Activated T-cell treated with anti-CD3 and anti-CD28 coated beads, Interleukin-2, amount 50 U/mL, for 72 hours (primary cell): ENCODE measurements at places on chromosomes 1 and 21. TPM values are rescaled to one million over a fixed set of nuclear protein-coding genes. Genes with fewer than 3 reads are reported as not detected.
A peak's percentile ranks its signal among the peaks of the same experiment; 100 is the strongest.

The TMEM125 gene
- total RNA-seq = not detected

GRCh38 chr1:147851149-147851548, 51.4 kb upstream of the GJA8 start:
- DNase-seq = no peak

- no peak for DNase-seq
Observed at GRCh38 chr1:194870860-194871259, 1684.4 kb upstream of the B3GALT2 start.

- DNase-seq = no peak
Observed at GRCh38 chr1:215044151-215044550, 38.4 kb upstream of the KCNK2 start.

The ETNK2 gene
- total RNA-seq = 1.7 TPM

DNA sequence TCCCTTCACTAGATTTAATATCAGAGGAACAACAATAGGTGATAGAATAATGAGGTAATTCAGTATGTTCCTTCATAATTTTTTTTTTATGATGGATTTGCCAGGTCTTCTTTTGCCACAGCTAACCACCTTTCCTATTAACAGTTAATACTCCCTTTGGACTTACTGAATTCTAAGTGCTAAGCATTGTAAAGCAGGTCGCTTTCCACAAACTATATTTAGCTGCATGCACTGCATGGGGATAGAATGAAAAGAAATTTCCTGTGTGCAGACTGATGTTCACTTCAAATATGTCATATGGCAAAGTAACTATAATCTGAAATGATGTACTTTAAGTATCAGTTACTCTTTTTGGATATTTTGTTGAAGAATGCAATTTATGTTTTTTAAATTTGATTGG, 85.8 kb downstream of the GPR161 start:
- DNase-seq = no peak

The UTS2 gene
- not detected for total RNA-seq

The PTGS2 gene
- total RNA-seq = 10.9 TPM

The GPR25 gene
- not detected for total RNA-seq

DNA sequence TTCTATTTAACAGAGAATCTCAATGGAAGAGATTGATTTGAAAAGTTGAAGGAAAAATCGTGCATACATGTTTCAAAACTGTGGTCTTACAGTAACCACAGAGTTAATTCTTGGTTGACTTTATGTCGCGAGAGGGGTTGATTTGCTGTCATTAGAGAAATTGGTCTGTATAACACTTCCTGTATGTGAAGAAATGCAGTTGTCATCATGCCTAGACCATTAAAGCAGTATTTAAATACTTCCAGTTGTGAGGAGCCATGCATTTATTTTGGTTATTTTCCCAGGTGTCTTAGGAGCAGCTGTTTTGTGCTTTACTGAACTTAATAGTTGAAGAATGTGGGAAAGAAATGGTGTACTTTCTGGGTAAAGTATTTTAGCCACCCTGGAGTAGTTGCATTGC, 76.2 kb downstream of the NFIA start:
- DNase-seq = no peak

GRCh38 chr1:3030663-3031381, 9.6 kb downstream of the ACTRT2 start:
- DNase-seq = no peak

The GSTM5 gene
- 1.0 TPM for total RNA-seq

The FAM151A gene
- not detected for total RNA-seq

The FAM163A gene
- total RNA-seq = not detected

The FAM177B gene
- not detected for total RNA-seq

DNA sequence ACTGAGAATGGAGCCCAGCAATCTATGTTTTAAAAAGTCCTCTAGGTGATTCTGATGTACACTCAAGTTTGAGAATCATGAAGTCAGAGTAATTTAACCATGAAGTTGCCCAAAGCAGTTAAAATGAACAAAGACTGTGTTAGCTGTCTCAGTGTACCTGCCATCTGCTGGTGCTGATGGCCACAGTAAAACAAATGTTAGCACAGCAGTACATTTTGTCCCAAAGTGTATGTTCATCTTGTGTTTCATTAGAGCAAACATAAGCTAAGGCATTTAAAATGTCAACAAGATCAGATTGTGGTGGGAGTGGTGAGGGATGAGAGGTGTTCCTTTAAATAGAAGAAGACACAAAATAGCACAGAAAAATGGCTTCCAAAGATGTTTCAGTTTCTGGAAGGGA, 31.1 kb downstream of the FYB2 start:
- DNase-seq = no peak

The TPTE gene
- 0.26 TPM for total RNA-seq

The TGFB2 gene
- total RNA-seq = not detected

DNA sequence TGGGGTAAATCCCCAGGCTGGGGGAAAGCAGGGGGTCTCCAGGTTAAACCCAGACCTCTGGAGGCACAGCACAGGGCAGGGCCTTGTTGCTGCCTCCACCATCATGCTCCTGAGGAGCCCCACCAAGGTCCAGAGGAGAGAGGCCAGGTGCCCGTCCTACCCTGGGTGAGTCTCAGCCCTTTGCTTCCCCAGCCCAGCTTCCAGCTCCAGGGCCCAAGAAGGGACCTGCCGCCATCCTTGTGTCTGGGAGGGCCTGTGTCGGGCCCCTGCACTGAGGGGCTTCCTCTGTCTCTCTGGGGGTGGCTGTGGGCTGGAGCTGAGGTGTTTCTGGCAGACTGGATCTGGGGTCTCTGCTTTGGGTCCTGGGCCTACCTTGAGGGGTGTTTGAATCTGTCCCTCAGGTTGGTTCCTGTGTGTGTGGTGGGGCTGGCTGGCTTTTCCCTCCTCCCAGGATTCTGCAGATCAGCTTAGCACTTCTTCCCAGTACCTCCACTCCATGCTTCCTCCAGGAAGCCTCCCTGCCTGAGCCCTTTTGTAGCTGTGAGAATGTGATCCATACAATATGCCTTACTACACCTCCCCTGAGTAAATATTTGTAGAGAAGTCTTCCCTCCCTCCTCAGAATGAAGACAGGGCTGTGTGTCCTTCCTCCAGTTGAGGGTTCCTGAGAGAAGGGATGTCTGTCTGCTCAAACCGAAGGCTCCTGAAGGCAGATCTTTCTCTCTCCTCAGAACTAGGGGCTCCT, 6.2 kb downstream of the GPR3 start:
- no peak for DNase-seq

- peak; percentile 35 for DNase-seq
Observed at GRCh38 chr1:19765623-19766022, 34.1 kb downstream of the TMCO4 start.

GRCh38 chr1:107247679-107248078, 106.8 kb downstream of the NTNG1 start:
- no peak for DNase-seq

The OR10Z1 gene
- total RNA-seq = not detected

DNA sequence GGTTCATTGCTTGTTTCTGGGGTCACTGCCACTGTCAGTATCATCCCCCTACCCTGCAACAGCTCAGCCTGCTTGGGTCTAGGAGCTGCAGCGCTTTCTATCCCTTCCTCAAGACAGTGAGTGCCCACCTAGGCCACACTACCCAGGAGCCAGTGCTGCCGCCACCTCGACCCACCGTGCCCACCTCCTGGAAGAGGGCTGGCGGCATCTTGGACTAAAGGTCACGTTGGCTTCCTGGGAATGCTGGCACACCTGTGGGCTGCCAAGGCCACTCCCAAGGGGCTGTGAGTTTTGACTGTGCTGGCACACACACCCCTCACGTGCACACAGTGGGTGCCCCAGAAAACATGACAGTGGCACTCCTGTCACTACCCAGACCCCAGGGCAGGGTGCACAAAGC, 22.1 kb downstream of the CRYAA start:
- no peak for DNase-seq

The HMGCS2 gene
- total RNA-seq = not detected

DNA sequence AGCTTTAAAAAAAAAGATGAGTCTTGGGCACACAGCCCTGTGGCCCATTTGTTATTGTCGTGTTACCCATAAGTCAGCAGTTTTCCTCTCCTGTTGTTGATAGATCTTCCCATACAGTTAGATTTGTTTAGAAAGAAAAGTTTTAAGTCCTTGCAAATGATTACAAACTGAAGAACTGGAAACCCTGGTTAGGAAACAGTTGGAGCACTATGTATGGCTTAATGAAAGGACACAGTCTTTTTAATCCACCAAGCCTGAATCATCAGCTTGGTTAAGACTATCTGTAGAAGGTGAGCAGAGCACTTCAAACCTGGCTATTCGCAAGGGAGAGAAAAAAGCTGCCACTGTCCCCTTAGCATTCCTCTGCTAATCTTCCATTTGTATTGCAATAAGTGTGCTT, 241.0 kb downstream of the DISC1 start:
- no peak for DNase-seq

GRCh38 chr1:67347688-67348472, 40.2 kb downstream of the IL12RB2 start:
- DNase-seq = no peak

GRCh38 chr1:180912211-180912800, 391 bp upstream of the KIAA1614 start:
- no peak for DNase-seq

GRCh38 chr1:214826619-214827018, 223.6 kb downstream of the CENPF start:
- no peak for DNase-seq

DNA sequence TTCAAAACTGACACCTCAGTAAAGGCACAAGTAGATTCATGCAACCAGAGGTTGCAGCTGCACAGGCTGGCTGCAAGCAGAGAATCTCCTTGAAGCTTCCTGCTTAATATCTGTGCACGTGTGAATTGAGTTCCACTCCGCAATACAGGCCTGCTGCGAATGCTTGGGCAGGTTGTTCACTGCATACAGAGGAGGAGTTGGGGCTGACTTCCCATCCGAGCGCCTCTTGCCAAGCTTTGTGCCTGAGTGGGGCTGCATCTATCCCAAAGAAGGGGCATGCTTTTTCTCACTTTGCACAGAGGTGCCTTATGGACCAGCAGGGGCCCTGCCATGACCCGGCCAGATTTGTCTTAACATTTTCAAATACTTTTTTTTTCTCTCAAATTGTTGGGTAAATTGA, 17.9 kb upstream of the PADI1 start:
- no peak for DNase-seq

The ACTRT2 gene
- total RNA-seq = not detected

The SEMA4A gene
- total RNA-seq = 80.3 TPM

GRCh38 chr1:151405187-151405951, 6.0 kb downstream of the PSMB4 start:
- DNase-seq = no peak

DNA sequence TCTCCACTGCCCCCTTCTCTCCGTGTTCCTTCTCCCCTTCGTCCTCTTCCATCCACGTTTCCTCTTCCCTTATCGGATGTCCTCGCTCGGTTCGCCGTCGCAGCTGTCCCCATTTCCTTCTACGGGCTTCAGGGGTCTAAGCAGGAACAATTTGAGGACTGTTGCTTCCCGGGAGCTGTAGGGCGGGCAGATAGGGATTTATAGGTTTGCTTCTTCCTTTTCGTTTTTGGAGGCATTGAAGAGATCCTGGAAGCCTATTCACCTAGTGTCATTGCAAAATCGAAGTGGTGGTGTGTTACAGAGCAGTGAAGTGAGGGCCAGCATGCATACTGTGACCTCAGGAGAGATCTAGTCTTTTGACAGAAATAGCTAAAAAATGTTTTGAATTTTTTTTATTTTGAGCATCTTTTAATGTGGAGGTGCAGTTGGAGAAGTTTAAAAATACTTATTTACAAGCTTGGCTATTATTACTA, 897 bp downstream of the ZYG11B start:
- peak; percentile 20 for DNase-seq

The TRNP1 gene
- 0.96 TPM for total RNA-seq

The MPL gene
- total RNA-seq = not detected

GRCh38 chr1:93705892-93706500, 24.4 kb upstream of the BCAR3 start:
- DNase-seq = no peak

The TMEM81 gene
- total RNA-seq = 5.2 TPM

The S100A1 gene
- total RNA-seq = not detected

- no peak for DNase-seq
Observed at GRCh38 chr1:18505666-18506065, 24.9 kb downstream of the KLHDC7A start.

The AGT gene
- total RNA-seq = not detected

The F13B gene
- not detected for total RNA-seq

- no peak for DNase-seq
Observed at GRCh38 chr1:161073474-161074121, 3.9 kb upstream of the ARHGAP30 start.

GRCh38 chr1:201739492-201740085, 89.4 kb upstream of the IPO9 start:
- DNase-seq = peak; percentile 57

The SELENBP1 gene
- not detected for total RNA-seq

GRCh38 chr21:44729336-44730027, 18.1 kb upstream of the TSPEAR start:
- no peak for DNase-seq

GRCh38 chr1:235416662-235417049, 49.4 kb downstream of the TBCE start:
- no peak for DNase-seq

GRCh38 chr1:117581391-117581943, 24.4 kb upstream of the TENT5C start:
- DNase-seq = no peak

- no peak for DNase-seq
Observed at GRCh38 chr1:31216016-31216415, 23.7 kb downstream of the NKAIN1 start.

DNA sequence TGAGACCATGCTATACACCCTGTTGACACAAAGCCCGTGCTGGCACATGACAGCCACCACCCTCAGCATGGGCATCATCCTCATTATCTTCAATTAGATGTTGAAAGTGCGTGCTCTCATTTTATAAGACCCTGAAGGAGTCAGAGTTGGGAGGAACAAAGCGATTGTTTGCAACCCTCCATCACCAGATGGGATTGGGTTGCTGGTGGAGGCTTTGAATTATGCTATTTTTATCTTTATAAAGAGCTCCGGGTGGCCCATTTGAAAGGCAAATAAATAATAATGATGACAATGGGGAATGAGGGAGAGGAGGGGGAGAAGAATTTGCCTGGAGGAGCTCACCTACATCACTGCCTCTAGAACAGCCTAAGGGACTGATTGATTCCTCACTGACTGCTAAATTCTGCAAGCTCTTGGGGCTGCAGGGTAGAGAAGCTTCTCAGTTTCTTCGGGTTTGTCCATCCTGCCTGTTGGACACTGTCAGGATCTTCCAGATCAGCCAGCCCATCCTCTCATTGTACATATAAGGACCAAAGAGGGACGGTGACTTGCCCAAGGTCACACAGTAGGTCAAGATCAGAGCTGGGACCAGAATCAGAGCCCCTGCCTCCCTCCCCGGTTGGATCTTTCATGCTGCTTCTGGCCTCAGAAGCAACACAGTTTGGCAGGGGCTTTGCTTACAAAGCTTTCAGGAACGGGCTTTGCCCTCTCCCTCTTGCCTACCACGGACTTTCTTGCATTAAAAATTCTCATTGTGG, 130.9 kb upstream of the ZBTB40 start:
- DNase-seq = no peak

GRCh38 chr21:15732290-15732995, 2.7 kb downstream of the USP25 start:
- DNase-seq = no peak

DNA sequence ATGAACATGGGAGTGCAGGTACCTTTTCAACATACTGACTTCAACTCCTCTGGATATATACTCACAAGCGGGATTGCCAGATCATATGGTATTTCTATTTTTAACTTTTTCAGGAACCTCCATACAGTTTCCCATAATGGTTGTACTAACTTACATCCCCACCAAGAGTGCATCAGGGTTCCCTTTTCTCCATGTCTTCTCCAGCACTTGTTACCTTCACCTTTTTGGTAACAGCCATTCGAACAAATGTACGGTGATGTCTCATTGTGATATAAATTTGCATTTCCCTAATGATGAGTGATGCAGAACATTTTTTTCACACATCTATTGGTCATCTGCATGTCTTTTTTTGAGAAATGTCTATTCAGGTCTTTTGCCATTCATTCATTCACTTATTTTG, 25.9 kb upstream of the ACTA1 start:
- no peak for DNase-seq
